Caki2 (cell line): ENCODE measurements at places on chromosomes 7 and 10. TPM values are rescaled to one million over a fixed set of nuclear protein-coding genes. Genes with fewer than 3 reads are reported as not detected.

The CRPPA gene
- total RNA-seq = 1.2 and 2.0 TPM in 2 replicates

The ITPRID1 gene
- total RNA-seq = not detected in 2 replicates

The ASB4 gene
- not detected in 2 replicates for total RNA-seq

The BAZ1B gene
- 50.9 and 54.6 TPM in 2 replicates for total RNA-seq
